ENCODE measurements at places on chromosomes 6 and 20.

GRCh38 chr20:55693641-55694040 lies 311.7 kb downstream of the CBLN4 start:
- H3K4me3 ChIP-seq = no peak overlapping the region
- no peaks in the 10 kb centered on the region for H3K4me1 ChIP-seq
- no peaks in the 10 kb centered on the region for H3K36me3 ChIP-seq
- no peaks in the 10 kb centered on the region for H3K27me3 ChIP-seq

GRCh38 chr20:1588533-1589460 lies 31.0 kb downstream of the SIRPB1 start:
- H3K27me3 ChIP-seq = no peaks in the 10 kb centered on the region
- H3K27ac ChIP-seq = no peak overlapping the region
- no peaks in the 10 kb centered on the region for H3K36me3 ChIP-seq
- DNase-seq = no peak
- no peak overlapping the region for H3K4me3 ChIP-seq

- peaks cover 14% of the 10 kb centered on the region for H3K27me3 ChIP-seq
- DNase-seq = no peak
- H3K4me3 ChIP-seq = no peak overlapping the region
- H3K27ac ChIP-seq = no peak overlapping the region
- H3K36me3 ChIP-seq = no peaks in the 10 kb centered on the region
These were observed 65.1 kb upstream of the PLEKHG1 start for GRCh38 chr6:150534553-150534952.

- H3K27ac ChIP-seq = no peak overlapping the region
- H3K4me3 ChIP-seq = no peak overlapping the region
- H3K27me3 ChIP-seq = peaks cover 3% of the 10 kb centered on the region
These were observed 621.5 kb downstream of the QKI start for GRCh38 chr6:164035900-164036485.

DNA sequence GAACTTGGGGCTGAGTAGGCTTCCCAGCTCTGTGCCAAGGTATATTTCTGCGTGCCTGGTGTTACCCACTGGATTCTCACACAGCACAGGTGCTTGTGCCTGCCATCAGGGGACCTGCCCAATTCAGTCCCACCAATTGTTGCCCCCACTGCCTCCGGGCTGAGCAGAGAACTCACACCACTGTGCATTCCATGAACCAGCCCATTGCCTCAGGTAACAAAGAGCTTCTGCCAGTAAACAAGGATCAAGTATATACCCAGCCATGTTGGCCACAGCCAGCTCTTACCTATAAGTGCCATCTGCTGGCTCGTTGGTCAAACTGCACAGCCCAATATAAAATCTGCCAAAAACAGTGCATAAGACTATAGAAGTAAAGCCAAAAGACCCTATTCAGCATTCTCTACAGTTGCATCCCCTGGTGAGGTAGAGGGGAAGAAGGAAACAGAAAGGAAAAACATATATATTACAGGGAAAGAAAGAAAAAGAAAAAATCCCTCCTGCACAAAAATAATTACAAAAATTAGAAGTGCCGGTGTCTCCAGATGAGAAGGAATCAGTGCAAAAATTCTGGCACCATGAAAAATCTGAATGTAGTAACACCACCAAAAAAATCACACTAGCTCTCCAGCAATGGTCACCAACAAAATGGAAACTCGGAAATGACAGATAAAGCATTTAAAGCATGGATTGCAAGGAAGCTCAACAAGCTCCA lies 241.4 kb downstream of the IBTK start:
- H3K4me3 ChIP-seq = no peak overlapping the region
- no peak overlapping the region for H3K27ac ChIP-seq
- no peaks in the 10 kb centered on the region for H3K27me3 ChIP-seq
- no peaks in the 10 kb centered on the region for H3K36me3 ChIP-seq
- DNase-seq = no peak

DNA sequence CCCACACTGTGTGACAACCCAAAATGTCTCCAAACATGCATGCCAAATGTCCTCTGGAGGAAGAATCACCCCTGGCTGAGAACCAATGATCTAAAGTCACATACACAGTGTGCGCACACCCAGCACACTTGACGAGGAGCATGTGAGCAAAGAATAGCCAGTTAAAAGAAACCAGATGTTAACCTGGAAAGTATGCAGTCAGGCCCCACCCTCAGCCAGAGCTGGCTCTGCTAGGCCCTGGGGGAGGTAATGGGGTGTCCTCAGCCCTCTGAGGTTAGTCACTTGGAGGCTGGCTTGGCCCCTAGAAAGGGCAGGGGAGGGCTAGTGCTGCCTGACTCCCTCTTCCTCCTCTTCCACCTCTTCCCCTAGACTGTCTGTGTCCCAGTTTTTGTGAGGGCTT lies 15.2 kb upstream of the GUCA1A start:
- H3K27ac ChIP-seq = no peak overlapping the region
- H3K27me3 ChIP-seq = peaks cover 3% of the 10 kb centered on the region
- H3K36me3 ChIP-seq = no peaks in the 10 kb centered on the region
- H3K4me1 ChIP-seq = no peaks in the 10 kb centered on the region
- no peak for DNase-seq
- H3K4me3 ChIP-seq = no peak overlapping the region

DNA sequence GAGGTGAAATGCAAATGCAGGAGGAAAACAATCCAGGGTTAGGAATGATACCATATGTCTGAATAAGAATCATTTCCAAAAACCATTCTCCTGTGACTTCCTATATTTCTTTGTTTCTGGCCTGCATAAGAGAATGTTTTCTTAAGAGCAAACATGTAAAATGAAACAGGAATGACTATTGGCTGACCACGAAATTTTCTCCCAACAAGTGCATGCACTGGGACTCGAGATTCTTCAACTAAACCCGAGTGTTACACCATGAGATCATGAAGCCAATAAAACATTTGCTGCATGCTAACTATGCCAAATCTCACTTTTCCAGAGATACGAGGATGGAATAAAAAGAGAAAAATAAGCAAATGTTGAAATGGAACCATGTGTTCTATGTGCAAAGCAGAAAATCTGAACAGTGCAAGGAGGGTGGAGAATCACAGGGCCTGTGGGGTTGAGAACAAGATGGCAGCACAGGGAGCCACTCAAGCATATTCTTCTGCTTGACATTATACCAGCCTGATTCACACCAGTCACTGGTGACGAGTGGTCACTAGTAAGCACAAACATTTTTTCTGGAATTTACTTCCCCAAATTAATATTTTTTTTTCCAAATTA lies 212.2 kb upstream of the FOXA2 start:
- H3K27me3 ChIP-seq = no peaks in the 10 kb centered on the region
- H3K4me3 ChIP-seq = no peak overlapping the region
- no peak for DNase-seq
- no peaks in the 10 kb centered on the region for H3K36me3 ChIP-seq

DNA sequence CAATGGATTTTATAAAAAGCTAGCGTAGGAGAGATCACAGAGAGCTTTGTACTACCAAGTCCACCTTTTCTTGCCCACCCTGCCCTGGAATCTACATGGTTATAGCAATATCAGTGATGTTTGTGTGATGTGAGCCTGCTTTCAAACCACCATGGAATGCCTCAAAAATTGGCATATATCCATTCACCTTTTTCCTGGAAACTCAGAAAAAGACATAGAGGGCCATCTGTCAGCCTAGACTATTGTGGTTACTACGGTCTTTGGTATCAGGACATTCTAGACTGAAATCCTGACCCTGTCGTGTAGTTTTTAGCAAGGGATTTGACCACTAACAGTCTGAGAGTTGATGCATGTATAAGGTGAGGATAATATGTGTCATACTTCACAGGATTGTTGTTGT lies 239.6 kb downstream of the GRIK2 start:
- no peaks in the 10 kb centered on the region for H3K36me3 ChIP-seq
- no peak overlapping the region for H3K4me3 ChIP-seq
- H3K4me1 ChIP-seq = no peaks in the 10 kb centered on the region
- H3K27ac ChIP-seq = no peak overlapping the region
- no peak for DNase-seq

DNA sequence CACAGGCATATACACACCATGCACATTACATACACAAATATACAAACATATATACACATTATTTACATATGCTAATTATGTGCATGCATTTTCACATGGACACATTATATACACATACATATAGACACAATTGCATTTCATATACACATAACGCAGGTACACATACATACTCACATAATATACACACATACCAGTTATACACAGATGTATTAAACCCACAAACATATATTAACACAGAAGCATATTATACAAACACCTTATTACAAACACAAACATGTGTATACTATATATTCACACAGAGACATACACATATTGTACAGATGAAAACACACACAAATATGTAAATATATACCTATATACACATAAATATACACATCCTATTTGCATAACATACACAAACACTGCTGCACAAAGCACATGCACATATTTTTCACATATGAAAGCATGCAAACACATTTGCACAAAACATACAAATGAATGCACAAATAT lies 140.2 kb downstream of the VEGFA start:
- no peak overlapping the region for H3K27ac ChIP-seq
- no peaks in the 10 kb centered on the region for H3K4me1 ChIP-seq
- H3K27me3 ChIP-seq = no peaks in the 10 kb centered on the region
- no peaks in the 10 kb centered on the region for H3K36me3 ChIP-seq

Data from activated T-cell treated with anti-CD3 and anti-CD28 coated beads, Interleukin-2, amount 50 U/mL, for 24 hours (primary cell).